ENCODE measurements at places on chromosomes 6 and 20.

GRCh38 chr20:61387204-61387953 is 135.3 kb downstream of the CDH4 start:
- DNase-seq = no peak

GRCh38 chr6:20341096-20341495 is 60.6 kb upstream of the E2F3 start:
- no peak for DNase-seq

DNA sequence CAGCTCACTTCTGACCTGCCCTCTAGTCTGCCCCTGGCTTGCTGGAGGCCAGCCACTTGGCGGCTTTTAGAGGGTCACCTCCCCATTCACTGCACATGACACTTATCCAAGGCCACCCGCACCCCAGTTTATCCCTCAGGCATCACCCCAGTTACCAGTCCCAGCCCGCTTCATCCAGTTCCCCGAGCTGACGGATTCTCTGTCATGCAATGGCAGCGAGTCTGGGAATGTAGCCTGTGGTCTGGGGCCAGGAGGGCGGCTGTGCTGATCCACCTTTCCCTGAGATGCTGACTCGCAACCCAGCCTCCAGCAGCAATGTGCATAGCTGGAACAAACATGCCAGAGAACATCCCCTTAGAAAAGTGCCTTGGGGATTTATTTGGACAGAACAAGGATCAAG is 25.8 kb downstream of the SYNDIG1 start:
- no peak for DNase-seq

GRCh38 chr6:112927641-112928320 is 580.7 kb downstream of the RFPL4B start:
- no peak for DNase-seq

DNA sequence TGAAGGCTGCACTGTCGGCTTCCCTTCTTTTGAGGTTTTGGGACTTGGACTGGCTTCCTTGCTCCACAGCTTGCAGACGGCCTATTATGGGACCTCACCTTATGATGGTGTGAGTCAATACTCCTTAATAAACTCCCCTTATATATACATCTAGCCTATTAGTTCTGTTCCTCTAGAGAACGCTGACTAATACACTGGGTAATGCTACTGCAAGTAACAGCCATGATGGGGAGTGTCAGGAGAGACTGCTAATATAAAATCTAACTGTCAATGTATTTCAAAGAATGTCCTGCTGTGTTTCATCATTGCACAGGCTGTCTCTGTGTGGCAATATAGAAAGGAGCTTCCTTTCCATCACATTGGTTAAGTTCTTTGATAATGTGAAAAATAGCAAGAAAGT is 57.7 kb upstream of the UST start:
- no peak for DNase-seq

GRCh38 chr6:155270561-155271091 is 6.8 kb downstream of the CLDN20 start:
- no peak for DNase-seq

DNA sequence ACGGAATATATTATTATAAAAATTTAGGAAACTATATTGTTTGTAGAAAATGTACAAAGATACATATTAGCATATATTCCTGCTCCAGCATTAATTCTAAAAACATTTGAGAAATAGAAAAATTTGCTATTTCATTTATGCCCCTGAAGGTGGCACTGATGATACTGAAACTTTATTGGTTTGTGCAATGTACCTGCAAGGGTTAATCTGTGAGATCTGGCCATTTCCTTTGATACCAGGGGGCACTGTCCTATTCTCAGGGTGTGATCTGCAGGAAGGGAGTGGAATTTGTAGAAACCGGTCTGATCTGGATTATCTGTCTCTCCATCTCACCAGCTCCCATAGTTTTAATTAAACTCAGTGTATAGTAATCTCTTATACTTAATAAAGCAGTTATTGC is 625.1 kb upstream of the IMPG1 start:
- DNase-seq = peak; percentile 52

DNA sequence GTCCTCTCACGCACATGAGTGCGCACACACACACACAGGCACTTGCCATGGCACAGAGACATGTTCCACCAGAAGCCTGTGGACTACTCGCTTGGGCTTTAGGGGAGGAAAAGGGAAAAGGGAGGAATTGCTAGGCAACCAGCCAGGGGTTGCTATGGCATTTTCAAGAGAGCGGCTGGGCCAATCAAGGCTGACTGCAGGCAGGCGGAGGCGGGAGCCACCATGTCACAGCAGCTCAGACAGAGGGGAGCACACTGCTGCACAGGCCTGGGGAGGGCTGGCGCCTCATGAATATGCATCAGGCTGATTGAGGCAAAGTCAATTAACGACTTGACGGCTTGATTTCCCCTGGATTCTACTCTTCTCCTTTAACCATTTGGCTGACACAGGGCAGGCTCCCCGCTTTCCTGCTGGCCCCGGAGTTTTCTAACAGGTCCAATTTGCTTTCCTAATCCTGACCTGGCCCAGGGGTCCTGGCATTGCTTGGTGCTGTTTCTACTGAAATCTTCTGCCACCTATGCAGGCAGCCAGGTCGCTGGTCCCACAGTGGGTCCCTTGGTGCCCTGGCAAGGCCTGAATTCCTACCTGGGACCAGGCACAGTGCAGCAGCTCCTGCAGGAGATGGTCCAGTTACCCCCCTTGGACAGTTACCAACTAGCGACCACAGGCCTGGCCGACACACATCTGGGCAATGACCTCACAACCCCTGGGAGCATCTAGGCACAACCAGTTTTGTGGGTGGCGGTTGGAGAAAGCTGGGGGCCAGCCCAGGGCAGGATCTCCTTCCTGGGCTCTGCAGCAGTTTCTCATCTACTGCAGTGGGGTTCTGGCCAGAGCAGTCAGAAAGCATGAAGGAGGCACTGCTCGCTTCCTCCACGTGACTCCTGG is 52.1 kb downstream of the YTHDF1 start:
- no peak for DNase-seq

DNA sequence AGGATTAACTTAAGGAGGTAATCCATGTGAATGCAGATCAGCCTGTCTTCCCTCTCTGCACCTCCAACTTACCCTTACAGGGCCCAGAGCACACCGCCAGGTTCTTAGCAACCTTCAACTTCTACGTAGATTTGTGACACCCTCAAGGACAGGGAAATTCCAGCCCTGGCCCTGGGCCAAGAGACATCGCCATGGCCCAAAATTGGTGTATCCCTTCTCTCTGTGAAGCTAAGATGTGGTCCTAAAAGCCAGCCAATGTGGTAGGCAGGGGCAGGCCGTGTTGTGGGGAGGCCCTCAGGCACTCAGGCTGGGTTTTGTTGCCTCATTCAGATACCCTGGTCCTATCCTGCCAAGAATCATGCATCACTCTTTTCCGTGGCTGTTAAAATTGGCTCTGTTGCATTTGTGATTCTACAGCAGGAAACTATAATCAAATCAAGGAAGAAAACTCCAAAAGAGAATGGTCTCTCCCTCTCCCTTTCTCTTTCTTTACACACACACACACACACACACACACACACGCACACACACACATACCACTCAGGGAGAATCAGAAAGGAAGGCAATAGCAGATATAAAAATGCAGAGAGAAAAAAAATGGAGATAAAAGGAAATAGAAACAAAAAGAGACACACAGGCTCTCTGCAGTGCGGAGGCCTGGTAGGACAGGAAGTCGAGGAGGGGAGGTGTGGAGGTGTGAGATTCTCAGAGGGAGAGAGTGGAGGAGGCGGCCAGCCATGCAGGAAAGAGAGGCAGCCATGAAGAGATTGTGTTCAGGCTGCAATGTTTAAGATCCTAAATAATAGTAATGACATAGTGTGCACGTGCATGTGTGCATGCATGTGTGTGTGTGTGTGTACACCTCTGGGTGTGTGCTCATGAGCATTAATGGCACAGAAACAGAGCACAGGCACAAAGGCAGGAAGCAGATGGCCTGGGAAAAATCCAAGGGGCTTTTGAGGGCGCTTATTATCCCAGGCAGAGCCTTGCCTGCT is 201.8 kb upstream of the LRFN2 start:
- no peak for DNase-seq

DNA sequence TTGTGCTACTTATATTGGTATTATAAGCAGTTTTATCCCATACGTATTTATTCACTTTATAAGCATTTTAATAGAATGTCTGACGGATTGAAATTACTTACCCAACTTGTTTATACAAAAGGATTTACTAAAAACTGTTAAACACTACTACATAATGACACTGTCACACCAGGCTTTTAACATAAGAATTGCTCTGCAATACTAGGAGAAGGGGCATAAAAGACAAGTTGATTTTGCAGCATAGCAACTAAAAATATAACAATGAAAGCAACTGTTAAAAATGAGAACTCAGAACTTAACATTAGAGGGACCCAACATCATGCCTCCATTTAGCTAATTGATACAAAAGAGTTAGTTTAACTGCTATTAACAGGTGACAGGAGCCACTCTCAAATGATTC is 995.3 kb downstream of the PHF3 start:
- DNase-seq = no peak

DNA sequence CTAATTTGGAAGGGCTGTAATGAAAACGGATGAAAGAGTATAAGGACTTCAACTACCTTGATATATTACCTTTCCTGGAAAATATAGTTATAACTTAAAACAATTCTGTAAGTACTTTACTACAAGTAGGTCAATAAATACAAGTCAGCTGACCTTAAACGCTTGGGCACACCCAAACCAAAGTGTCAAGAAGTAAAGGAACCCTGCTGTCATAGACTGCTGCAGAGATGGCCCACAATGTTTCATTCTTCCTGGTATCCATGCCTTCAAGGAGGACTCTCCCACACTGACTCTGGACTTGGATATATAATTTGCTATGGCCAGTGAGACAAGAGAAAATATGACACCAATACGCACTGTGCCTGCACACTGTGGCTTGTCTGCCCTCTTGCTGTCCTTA is 132.0 kb downstream of the LAMP5 start:
- no peak for DNase-seq

GRCh38 chr6:45420909-45421708 is 43.4 kb upstream of the SUPT3H start:
- no peak for DNase-seq

GRCh38 chr20:47551222-47551621 is 49.5 kb downstream of the NCOA3 start:
- DNase-seq = no peak

- no peak for DNase-seq
These were observed 863.1 kb downstream of the MAFB start for GRCh38 chr20:39825950-39826349.

- DNase-seq = no peak
These were observed 18.3 kb downstream of the MRPS18A start for GRCh38 chr6:43669050-43669921.

- DNase-seq = no peak
These were observed 301.8 kb upstream of the AGPAT4 start for GRCh38 chr6:161575523-161576254.

DNA sequence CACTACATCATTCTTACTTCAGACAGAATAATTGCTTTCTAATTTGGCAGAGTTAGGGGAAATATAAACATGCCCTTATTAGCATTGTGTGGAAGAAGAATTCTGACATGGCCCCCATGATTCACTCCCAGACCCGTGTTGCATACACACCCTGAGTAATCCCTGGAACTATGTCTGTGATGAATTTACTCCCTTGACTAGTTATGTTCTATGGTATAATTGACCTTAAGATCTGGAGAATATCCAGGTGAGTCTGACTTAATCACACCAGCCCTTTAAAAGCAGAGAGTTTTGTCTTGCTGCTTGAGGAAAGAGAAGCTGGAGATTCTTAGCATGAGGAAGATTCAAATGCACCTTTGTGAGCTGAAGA is 262.9 kb downstream of the SOX4 start:
- no peak for DNase-seq

DNA sequence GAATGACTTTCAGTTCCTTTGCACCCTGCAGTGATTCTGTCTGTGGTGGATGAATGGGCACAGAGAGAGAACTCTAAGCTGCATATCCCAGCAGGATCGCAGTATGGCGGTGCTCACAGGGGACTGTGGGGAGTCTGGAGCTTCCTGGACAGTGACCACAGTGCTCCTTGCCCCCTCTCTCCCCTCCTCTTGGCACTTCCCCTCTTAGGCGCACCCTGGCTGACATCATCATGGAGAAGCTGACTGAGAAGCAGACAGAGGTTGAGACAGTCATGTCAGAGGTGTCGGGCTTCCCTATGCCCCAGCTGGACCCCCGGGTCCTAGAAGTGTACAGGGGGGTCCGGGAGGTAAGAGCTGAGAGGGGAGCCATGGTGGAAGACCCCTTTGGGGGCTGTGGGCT is 8.6 kb downstream of the BYSL start:
- DNase-seq = no peak

DNA sequence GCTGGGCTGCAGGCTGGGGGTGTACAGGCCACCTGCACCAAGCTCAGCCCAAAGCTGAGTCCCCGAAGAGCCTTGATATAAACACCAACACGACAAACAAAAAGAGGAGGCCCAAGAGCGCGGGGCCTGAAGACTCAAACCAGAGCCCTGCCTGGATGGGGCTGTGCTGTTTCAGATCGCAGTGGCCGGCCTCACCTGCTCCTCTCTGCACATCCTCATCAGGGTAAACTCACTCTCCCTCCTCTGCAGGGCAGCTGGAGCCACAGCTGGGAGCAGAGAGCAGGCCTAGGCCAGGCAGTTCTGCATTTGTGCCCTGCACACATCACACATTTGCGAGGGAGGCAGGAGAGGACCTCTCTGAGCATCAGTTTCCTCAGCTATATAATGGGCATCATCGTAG is 3.7 kb upstream of the RBM38 start:
- DNase-seq = no peak

- no peak for DNase-seq
These were observed 55.1 kb downstream of the TMEM200A start for GRCh38 chr6:130420911-130421310.

DNA sequence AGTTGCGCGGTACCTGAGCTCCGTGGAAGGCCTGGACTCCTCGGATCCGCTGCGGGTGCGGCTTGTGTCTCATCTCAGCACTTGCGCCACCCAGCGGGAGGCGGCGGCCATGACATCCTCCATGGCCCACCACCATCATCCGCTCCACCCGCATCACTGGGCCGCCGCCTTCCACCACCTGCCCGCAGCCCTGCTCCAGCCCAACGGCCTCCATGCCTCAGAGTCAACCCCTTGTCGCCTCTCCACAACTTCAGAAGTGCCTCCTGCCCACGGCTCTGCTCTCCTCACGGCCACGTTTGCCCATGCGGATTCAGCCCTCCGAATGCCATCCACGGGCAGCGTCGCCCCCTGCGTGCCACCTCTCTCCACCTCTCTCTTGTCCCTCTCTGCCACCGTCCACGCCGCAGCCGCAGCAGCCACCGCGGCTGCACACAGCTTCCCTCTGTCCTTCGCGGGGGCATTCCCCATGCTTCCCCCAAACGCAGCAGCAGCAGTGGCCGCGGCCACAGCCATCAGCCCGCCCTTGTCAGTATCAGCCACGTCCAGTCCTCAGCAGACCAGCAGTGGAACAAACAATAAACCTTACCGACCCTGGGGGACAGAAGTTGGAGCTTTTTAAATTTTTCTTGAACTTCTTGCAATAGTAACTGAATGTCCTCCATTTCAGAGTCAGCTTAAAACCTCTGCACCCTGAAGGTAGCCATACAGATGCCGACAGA is 9.9 kb downstream of the HEY2 start:
- DNase-seq = no peak
